ENCODE measurements at places on chromosomes 13 and 19.
A peak's percentile ranks its signal among the peaks of the same experiment; 100 is the strongest.

- no peak for DNase-seq
Measured at GRCh38 chr13:77036279-77036678, 9.3 kb upstream of the FBXL3 start.

DNA sequence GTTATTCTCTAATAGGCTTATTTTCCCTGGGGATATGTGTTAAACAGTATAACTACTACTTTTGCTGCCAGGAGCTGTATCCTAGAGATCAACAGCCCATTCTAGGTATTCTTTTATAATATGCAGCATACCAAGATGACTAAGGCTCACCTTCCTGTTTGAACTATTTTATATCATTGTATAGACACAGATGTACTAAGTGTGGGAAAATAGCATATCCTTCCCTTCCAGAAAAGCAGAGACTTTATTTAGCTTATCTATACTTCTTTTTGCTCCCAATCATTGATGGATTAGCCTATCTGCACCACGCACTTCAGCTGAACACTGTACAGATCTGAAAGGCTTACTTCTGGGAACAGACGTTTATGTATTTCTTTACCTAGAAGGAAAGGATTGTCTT is 82.6 kb downstream of the MAB21L1 start:
- no peak for DNase-seq

- peak; percentile 11 for DNase-seq
Measured at GRCh38 chr13:28707629-28708427, 10.9 kb downstream of the SLC46A3 start.

- no peak for DNase-seq
Measured at GRCh38 chr13:41520016-41520659, 62.8 kb downstream of the RGCC start.

DNA sequence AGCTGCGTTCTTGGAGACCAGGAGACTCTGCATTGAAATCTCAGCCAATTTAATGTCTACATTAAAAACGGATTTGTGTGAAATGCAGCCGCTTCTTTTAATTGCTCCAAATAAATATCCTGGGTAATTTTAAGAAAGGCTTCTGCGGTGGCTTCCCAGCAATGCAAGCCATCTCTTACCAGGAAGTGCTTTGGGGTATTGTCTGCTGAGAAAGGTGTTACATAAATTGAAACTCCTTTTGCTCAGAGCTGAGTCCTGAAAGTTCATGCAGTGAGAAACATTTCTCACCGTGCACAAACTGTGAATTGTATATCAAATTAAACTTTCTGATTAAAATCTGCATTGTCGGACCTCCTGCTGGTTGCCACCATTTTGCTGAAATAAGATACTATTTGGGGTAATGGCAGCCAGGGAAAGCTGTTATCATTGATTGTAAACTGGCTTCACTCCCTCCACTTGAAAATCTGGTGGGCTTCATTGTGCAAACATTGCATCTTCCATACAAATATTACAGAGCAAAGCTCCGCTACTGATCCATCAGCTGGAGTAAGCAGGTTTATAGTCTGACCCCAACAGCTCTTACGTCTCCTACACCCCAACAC is 59.5 kb downstream of the ZIC5 start:
- no peak for DNase-seq

- no peak for DNase-seq
Measured at GRCh38 chr19:11457115-11457514, 21.7 kb downstream of the PRKCSH start.

DNA sequence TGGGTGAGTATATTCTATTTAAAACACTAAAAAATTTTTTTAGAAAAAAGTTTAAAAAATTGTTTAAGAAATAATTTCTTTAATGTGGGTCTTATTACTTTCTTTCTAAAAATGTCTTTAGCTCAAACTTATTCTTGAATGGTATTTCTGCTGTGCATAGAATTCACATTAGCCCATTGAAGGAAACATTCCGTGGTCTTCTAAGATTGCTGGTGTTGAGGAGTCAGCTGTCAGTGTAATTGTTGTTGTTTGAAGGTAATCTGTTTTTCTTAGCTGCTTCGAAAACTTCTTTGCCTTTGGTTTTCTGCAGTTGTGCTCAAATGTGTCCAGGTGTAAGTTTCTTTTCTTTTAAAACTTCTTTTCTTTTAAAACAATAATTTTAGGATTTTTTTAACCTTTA is 85.4 kb upstream of the KLF12 start:
- no peak for DNase-seq

DNA sequence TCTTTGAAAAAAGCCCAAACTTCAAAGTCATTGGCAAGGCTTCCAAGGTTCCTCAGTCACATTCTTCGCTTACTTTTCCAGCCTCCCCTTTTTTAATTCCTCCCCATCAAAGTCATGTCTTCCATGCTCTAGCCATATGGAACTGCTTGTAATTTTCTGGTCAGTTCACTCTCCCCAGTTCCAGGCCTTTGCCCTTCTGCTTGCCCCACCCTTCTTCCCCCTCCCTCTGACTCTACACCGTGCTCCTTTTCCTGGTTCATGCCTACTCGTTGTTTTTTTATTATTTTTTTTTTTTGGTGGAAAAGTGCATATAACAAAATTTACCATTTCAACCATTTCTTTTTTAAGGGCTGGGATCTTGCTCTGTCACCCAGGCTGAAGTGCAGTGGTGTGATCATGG is 102.3 kb downstream of the UBL3 start:
- DNase-seq: no peak

- no peak for DNase-seq
Measured at GRCh38 chr19:46386996-46387712, 26.2 kb downstream of the CCDC8 start.

DNA sequence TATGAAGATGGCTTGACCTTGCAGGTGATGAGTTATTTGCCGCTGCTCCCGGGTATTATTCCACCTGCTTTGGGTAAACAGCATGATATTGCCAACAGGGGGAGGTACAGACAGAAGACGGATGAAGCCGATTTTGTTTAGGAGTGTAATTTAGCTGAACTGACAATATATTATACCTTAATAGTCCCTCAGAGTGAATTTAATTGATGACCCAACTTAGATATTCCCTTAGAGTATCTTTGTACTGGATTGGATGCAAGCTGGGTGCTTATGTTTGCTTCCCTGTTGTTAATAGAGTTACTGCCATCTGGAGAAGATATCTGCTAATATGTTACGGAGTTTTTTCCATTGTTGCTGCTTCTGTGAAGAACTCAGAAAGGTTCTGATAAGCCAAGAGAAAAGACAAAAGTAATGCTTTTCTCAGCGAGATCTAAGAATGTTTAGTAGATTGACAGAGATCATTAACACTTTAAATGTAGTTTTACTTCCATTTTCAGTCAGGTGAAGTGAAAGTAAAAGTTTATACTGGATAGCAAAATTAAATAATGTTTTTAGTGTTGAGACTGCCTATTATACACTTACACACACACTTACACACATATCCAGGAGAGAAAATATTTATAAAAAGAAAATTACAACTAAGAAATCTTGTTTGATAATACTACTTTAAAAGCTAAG is 2220.8 kb upstream of the PCDH20 start:
- no peak for DNase-seq

- DNase-seq: no peak
Measured at GRCh38 chr13:39072842-39073241, 34.6 kb downstream of the NHLRC3 start.

DNA sequence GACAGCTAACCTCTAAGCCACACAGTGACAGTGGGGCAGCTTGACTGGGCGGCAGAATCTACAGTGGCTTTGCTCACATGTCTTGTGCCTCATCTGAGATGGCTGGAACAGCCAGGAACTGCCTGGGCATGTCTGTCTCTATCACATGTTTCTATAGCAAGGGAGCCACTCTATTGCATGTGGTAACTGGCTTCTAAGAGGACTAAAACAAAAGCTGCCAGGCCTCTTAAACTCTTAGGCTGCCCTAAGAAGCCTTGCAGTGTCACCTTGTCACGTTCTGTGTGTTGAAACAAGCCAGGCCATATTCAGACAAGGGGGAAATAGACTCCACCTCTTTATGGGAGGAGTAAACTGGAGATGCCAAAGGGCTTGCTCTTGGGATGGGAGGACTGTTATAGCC is 122.9 kb upstream of the MAB21L1 start:
- DNase-seq: no peak

GRCh38 chr13:51229731-51230130 is 7.5 kb downstream of the FAM124A start:
- no peak for DNase-seq

DNA sequence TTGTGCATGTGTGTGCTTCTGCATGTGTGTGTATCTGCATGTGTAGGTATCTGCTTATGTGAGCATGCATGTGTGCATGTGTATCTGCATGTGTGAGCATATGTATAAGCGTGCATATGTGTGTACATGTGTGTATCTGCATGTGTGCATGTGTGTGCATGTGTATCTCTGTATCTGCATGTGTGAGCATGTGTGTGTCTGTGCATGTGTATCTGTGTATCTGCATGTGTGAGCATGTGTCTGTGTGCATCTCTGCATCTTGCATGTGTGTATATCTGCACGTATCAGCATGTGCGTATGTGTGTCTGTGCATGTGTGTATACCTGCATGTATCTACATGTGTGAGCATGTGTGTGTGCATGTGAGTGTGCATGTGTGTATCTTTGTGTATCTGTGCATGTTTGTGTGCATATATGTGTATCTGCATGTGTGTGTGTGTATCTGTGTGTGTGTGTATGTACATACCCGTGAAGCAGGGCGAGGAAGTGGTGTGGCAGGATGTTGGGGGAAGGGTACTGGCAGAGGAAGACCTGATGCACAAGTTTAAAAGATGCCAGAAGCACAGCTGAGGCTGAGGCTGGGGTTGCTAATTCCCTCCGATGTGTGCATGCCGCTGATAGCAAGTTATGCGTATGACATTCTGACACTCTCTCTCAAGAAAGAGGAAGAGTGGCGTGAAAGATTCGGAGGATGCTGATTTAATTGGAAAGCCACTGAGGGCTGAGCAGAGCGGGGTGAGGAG is 64.2 kb downstream of the TEX29 start:
- DNase-seq: no peak

- DNase-seq: no peak
Measured at GRCh38 chr13:99075268-99076191, 97.7 kb upstream of the DOCK9 start.

- DNase-seq: no peak
Measured at GRCh38 chr19:41928221-41928683, at the start of gene ERFL. TSS of gene ERFL (minus strand) at chr19:41928449. CDS start at chr19:41912919, 15,530 bp downstream.

DNA sequence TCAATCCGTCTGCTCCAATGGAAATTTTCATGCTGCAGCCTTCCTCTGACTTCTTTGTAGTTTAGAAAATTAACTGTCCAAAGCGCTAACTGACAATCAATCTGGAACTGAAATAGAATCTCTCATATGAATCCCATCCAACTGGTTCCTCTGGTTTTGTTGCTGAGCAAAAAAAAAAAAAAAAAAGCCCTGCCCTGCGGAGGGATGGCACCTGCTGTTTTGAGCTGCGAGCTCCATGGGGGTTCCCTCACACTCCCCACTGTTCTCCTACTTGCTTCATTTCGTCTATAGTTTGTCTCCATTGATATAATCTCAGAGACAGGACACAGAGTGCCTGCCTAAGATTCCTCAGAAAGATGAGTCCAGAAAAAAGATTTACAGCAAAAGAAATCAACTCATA is 33.4 kb downstream of the FAAP24 start:
- no peak for DNase-seq

DNA sequence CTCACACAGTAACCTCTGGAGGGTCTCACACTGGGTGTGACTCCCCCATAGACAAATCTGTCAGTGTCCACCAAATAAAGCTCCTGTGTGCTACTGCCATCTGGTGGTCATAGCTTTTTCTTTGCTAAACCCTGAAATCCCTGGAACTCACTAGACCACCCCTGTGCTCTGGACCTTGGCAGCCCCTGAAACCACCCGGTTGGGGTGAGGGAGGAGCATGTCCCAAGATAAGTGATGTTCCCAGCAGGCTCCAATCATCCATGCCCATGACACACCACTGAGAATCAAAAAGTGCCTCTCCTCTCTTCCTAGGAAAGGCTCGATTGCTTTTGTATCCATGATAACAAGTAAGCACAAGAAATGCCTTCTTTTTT is 6.5 kb upstream of the HSD17B14 start:
- DNase-seq: peak; percentile 79

DNA sequence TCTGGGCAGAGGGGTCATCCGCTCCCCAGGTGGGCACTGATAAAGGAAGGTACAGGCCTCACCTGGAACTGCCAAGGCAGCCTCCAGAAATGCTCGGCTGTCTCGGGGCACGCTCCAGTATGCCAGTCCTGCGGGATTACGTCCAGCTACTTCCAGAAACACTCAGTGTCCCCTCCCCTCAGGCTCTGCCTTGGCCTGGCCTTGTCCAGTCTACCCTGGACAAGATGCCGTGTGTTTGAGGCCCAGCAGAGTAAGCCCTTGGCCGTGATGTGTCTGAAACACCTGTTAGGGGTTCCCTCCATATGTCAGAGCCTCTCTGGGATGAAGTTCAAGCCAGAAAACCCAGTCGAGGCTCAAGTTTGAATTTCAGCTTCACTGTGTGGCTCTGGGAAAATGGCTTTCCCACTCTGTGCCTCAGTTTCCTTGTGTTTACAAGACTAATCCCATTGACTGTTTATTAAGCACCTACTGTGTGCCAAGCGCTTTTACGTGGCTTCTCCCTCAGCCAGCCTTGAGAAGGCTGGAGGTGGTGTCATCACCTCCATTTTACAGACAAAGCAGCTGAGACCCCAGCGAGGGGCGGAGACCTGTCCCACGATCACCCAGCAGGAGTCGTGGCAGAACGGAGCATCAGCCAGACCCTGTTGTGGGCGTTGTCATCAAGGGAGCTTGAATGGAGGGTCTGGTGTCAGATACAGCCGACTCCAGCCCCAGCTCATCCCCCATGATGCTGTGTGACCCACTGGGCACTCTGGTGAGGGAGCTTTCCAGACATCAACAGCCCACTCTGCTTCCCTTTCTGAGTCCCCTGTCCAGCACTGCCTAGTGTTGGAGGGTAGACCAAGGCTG is 2.0 kb upstream of the PIK3R2 start:
- DNase-seq: no peak

- DNase-seq: no peak
Measured at GRCh38 chr13:111122056-111122455, 6.9 kb downstream of the ARHGEF7 start.

DNA sequence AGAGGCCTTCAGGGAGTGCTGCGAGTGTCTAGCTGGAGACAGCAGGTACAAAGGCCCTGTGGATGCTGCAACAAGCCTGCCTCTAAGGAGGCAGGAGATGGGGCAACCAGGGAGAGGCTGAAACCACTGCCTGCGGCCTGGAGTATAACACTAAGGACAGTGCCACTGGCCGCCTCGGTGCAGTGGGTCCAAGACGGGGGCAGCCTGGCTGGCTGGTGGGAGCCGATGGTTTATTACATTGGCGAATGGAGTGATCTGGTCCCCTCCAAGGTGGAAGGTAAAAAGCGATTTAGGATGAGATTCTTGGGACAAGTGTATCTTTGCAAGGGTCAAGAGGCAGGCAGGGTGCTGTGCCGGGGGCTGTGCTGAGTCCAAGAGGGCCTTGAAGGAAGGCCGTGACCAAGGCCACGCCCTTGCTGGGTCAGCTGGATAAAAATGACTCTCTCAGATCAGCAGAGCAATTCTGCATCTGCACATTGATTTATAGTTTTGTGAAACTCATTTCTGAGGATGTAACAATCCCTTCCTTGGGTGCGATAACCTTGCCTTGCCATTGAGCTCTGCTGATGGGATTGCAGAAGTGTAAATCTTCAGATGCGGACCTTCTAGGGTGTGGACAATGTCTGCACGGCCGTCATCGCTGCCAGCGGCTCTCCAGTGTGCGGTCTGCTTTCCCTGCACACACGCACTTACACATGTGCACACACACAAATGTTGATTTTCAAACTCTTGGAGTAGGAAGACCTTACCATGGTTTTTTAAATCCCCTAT is 6.0 kb downstream of the TMEM255B start:
- no peak for DNase-seq

Data from hematopoietic multipotent progenitor cell treated with erythropoietin and hydrocortisone succinate and interleukin-3 and kit ligand, for 15 days (in vitro differentiated cells).